ENCODE measurements at places on chromosomes 6 and 20. TPM values are rescaled to one million over a fixed set of nuclear protein-coding genes. Genes with fewer than 3 reads are reported as not detected.

GRCh38 chr6:131101911-131102680, 33.2 kb upstream of the AKAP7 start:
- DNase-seq: no peak

- no peak for DNase-seq
Measured at GRCh38 chr6:7993952-7994351, 70.2 kb downstream of the BLOC1S5 start.

GRCh38 chr6:47722194-47722593, 23.8 kb downstream of the ADGRF4 start:
- DNase-seq: no peak

DNA sequence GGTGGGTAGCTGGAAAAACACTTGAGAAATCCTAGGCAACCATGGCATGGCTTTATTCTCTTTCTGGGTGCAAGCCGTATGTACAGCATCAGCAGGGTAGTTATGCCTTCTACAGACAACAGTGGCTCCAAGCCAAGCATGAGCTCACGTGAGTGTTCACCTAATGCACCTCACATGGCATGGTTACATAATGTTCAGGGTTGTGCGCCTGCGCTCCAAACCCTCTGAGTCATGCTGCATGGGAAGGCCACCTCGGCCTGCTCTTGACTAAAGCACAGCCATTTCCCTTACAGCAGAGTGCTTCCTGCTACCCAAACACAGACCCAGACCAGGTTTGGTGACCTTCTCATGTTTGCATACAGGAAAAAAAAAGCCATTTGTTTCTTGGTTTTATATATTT, 96.2 kb downstream of the VIP start:
- DNase-seq: no peak

- peak; percentile 35 for DNase-seq
Measured at GRCh38 chr20:53621482-53622246, 28.0 kb upstream of the ZNF217 start.

GRCh38 chr6:83431545-83432155, 799 bp upstream of the ME1 start:
- DNase-seq: no peak

DNA sequence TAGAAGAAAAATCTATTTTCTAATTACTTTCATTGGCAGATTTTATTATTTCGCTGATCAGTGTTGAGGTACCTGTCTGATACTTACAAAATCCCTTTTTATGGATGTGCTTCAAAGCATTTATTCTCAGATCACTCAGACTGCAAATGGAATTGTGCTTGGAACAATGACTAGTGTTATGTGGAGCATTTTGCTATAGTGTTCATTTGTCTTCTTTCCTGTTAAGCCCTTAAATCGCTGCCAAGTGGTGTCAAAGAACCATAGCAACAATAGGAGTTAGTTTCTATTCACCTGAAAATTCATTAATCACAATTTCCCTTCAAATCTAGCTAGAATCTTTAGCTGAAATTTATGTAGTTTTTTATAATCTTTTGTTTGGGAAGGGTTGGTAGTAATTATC, 29.8 kb downstream of the SMPDL3A start:
- no peak for DNase-seq

GRCh38 chr20:48787861-48788375, 39.9 kb downstream of the PREX1 start:
- no peak for DNase-seq

DNA sequence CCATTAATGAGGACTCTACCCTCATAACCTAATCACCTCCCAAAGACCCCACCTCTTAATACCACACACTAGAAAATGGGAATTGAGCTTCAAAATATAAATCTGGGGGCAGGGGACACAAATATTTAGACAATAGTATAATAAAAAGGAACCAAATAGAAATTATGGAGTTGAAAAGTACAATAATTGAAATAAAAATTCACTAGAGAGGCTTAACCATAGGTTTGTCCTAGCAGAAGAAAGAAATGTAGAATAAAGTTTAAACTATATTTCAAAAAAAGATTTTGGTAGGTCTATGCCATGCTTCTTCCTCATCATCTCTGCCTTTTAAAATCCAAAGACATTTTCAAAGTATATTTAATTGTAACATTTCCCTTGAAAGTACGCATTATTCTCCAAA, 19.5 kb upstream of the HLA-DQA1 start:
- no peak for DNase-seq

DNA sequence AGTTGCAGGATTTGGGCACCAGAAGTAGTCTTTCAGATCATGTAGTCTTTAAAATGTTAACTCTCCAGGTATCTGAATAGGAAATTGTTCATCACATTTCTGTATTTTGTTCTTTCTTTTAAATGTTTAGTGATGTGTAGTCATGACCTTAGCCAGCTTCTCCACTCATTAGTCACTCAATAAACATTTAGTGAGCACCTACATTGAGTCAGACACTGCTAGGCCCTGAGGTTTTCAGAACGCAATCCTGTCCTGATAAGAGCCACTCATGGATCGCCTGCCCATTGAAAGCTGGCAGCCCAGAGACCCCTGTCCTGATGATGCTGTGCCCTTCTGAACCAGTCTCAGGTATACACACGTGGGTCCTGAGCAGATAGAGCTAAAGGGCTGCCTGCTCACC, 163.4 kb upstream of the HEY2 start:
- no peak for DNase-seq

- DNase-seq: no peak
Measured at GRCh38 chr20:61789329-61789728, 276.4 kb downstream of the TAF4 start.

GRCh38 chr20:51643390-51643789, 100.9 kb upstream of the NFATC2 start:
- no peak for DNase-seq

- no peak for DNase-seq
Measured at GRCh38 chr6:167691533-167692312, 135.0 kb upstream of the AFDN start.

GRCh38 chr6:130215526-130215925, 7.2 kb downstream of the SAMD3 start:
- DNase-seq: peak; percentile 14

DNA sequence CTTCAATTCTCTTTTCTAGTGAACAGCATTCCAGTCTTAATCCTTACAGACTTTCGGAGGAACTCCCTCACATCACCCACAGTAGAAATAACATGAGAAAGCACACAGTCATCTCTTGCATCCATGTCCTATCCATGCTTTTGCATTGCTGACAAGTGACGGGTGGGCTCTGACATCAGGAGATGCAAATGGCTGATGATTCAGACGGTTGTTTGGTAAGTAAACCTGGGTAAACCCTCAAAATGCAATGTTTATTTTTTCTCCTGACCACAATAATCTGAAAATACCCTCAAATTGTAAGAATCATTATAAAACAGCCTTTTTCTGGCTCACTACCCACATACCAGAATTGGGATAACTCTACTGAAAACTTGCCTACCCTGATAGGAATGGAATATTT, 792.0 kb downstream of the MAFB start:
- DNase-seq: no peak

- DNase-seq: no peak
Measured at GRCh38 chr20:38810926-38811630, 5.6 kb downstream of the PPP1R16B start.

DNA sequence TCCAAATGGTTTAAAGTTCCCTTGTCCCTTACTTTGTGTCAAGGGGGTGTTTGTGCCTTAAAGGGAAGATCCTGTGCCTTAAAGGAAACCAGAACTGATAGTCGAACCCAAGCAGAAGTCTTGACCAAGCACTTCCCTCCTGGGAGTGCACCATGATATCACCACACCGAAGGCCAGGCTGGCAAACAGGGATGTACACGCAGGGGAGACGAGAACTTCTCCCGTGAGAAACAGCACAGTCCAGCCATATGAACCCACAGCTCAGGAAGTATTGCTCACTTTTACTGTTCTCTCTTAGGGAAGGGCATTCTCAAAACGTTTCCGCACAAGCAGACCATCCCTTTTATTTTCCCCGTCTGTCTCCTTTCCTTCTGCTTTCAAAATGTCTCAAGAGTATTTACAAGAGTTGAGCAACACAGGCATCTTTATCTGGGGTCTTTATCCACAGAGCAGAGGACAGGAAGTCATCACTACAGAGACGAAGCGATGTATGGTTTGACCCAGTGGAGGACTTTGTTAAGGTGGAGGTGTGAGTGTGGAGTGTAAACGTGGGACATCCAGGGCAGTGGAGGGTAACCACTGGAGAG, 12.8 kb upstream of the SERPINB1 start:
- no peak for DNase-seq

DNA sequence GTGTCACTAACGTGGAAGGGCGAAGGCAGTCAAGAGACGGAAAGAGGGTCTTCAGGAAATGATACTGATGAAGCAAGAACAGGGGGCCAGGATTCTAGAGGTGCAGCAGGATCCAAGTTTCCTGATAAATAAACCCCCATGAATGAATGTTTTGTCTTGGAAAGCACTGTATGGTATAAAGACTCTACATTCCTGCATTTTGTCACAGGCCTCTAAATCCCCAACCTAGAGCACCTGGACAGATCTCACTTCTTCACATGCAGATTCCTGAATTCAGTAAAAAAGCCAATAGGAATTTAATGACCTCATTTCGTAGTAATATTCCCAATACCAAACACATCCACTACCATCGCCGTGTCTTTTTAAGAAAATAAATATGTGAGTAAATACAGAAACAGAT, 577.8 kb downstream of the PRKN start:
- DNase-seq: no peak

GRCh38 chr6:121008553-121008952, 325.7 kb downstream of the TBC1D32 start:
- no peak for DNase-seq

- no peak for DNase-seq
Measured at GRCh38 chr6:71404145-71404966, 115.7 kb downstream of the OGFRL1 start.

DNA sequence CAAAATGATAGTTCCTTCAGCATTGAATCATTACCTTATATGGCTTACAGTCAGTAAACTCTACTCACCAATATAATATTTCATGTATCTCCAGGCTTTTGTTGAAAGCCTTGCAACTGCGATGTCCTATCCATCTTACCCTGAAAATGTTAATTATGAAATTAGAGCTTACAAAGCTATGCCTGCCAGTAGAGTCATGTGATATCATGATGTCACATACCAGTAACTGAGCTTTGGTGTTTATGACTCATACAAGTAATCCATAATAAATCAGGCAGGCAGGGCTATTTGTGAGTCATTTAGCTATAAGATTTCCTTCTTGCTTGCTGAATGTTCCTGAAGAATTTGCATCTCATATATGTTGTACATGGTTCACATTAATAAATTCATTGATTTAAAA, 44.9 kb upstream of the FAM83B start:
- DNase-seq: no peak

GRCh38 chr20:58065508-58066361, 162.7 kb downstream of the ANKRD60 start:
- DNase-seq: no peak

DNA sequence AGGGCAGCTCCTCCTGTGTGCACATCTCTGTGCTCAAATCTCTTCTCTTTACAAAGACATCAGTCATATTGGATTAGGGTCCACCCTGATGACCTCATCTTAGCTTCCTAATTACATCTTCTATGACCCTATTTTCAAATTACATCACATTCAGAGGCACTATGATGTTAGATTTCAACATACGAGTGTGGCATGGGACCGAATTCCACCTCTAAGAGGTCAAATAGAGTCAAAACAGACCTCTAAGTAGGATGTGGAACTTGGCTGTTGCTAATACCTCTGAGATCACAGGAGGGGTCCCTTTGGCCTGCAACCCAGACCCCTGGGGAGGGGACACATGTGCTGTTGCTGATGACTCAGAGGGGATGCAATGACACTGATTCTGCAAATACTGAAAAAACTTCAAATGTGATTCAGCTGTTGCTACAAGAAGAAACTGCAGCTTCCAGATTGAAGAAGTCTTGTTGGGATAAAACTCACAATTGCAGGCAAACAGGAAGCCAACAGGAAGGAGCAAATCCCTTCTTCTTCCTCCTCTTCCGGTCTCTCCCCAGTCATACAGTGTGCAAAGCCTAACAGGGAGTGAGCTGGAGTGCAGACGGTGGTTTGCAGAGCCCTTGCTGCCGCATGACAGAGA, 216.2 kb downstream of the MYLK4 start:
- DNase-seq: no peak

- DNase-seq: no peak
Measured at GRCh38 chr6:722608-723007, 29.7 kb upstream of the EXOC2 start.

DNA sequence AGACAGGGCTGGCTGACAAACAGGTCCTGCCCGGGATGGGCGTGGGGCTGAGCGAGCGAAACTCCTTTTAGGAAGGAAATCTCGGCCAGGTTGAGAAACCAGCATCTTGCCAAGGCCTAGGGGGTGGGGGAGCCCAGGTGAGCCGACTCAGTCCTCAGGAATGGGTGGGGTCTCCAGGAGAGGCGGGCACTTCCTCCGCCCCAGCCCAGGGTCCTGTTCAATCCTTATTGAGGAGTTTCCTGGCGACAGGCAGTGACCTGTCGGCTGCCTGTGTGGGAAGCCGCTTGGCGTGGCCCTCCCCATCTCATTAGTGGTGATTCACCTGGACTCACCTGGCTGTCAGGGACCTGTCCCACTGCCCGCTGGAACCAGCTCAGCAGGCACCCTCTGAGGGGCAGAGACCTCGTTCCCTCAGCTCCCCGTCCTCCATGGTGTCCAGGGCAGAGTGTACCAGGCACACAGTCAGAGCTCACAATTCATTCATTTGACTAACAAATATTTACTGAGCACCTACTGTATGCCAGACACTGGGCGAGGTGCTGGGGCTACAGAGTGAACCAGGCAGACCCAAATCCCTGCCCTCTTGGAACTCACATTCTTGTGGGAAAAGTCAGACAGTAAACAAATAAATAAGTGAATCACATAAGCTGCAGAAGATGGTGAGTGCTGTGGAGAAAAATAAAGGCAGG, 51.1 kb downstream of the FGD2 start:
- no peak for DNase-seq

DNA sequence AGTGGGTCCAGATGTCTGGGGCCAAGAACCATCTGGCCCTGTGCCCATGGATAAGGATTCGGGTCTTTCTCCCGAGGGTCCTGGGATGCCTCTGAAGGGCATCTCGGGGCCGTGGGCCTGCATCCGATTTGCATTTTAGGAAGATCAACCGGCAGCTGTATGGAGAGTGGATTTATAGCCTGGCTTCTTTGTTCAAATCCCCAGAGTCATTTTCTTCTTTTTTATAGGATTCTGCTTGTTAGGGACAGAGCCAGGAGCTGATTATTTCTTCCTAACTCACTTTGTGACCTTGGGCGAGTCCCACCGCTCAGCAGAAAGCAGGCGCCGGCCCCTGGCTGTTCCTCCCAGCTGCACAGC, 52.9 kb upstream of the APCDD1L start:
- DNase-seq: no peak

GRCh38 chr6:11358904-11359830, 126.7 kb upstream of the NEDD9 start:
- DNase-seq: no peak

Gene SS18L1
- 12.1 TPM for total RNA-seq

Gene KCNG1
- 1.0 TPM for total RNA-seq

Gene F13A1
- not detected for total RNA-seq

Gene SPINT4
- total RNA-seq: not detected

Gene BFSP1
- 0.18 TPM for total RNA-seq

Gene RRBP1
- total RNA-seq: 26.5 TPM

Gene TREML2
- total RNA-seq: 8.9 TPM

Gene ABRACL
- 192 TPM for total RNA-seq

Gene FGD2
- 1.7 TPM for total RNA-seq

Gene ELOVL4
- total RNA-seq: 1.7 TPM

Gene C6orf52
- 6.3 TPM for total RNA-seq

Gene LZTS3
- 1.6 TPM for total RNA-seq

Gene FRK
- total RNA-seq: 0.06 TPM
